ENCODE measurements at places on chromosomes 5 and 9. TPM values are rescaled to one million over a fixed set of nuclear protein-coding genes. Genes with fewer than 3 reads are reported as not detected.

DNA sequence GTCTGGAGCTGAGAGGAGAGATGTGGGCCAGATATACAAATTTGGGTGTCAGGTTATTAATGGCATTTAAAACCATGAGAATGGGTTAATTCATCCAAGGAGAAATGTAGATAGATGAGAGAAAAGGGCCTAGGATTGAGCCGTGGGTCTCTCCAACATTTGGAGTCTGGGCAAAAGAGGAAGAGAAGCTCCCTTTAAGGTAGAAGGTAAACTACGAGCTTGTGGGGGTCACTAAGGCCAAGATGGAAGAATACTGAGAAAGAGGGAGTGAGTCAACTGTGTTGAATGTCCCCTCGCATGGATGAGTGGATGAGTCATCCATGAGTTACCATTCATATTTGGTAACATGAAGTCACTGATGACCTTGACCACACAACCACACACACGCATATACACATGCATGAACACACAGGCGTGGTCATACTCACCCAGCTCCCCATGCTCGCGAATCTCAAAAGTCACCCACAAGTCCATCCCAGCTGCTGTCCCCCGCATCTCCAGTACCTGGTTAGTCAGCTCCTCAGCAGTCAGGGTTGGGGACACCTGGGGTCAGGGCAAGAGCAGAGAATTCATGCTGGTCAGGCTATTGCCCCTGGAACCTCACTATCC, 6.8 kb upstream of the FCHSD1 start:
- no peaks in the 10 kb centered on the region for H3K27me3 ChIP-seq
- no peaks in the 10 kb centered on the region for H3K4me1 ChIP-seq
- H3K4me3 ChIP-seq, result no peak overlapping the region
- DNase-seq, result no peak
- no peaks in the 10 kb centered on the region for H3K36me3 ChIP-seq

- H3K27ac ChIP-seq, result no peak overlapping the region
- no peaks in the 10 kb centered on the region for H3K36me3 ChIP-seq
- no peak overlapping the region for H3K4me3 ChIP-seq
- no peaks in the 10 kb centered on the region for H3K27me3 ChIP-seq
These were observed 336.9 kb upstream of the SLC24A2 start for GRCh38 chr9:20125727-20126126.

FLT4 gene
- 2.7 TPM for total RNA-seq

GRCh38 chr5:98769210-98769958, 4.1 kb upstream of the RGMB start:
- H3K4me1 ChIP-seq, result peaks cover 17% of the 10 kb centered on the region
- peaks cover 1% of the 10 kb centered on the region for H3K36me3 ChIP-seq
- no peak overlapping the region for H3K27ac ChIP-seq
- H3K4me3 ChIP-seq, result peak overlapping the region; percentile 91
- H3K27me3 ChIP-seq, result peaks cover 26% of the 10 kb centered on the region

DNA sequence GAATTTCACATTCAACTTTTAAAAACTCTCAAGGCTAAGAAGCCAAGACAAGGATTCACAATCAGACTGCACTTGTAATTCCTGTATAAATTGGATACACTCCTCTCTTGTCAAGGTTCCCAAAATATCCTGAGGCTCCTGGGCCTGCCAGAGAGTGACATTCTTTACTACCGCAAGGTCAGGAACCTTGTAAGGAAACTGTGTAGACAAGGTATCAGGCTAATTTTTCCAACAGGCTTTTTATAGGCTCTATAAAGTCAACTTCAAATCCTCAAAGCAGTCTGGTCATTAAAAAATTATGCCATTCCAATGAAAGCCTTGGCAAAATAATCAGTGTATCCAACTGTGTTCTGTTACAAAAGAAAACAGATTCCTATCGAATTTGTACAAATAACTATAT, 15.5 kb upstream of the PAIP1 start:
- no peaks in the 10 kb centered on the region for H3K4me1 ChIP-seq
- H3K4me3 ChIP-seq, result no peak overlapping the region
- no peak overlapping the region for H3K27ac ChIP-seq
- H3K36me3 ChIP-seq, result peaks cover 16% of the 10 kb centered on the region
